ENCODE measurements at places on chromosomes 7 and 10. TPM values are rescaled to one million over a fixed set of nuclear protein-coding genes. Genes with fewer than 3 reads are reported as not detected.

DNA sequence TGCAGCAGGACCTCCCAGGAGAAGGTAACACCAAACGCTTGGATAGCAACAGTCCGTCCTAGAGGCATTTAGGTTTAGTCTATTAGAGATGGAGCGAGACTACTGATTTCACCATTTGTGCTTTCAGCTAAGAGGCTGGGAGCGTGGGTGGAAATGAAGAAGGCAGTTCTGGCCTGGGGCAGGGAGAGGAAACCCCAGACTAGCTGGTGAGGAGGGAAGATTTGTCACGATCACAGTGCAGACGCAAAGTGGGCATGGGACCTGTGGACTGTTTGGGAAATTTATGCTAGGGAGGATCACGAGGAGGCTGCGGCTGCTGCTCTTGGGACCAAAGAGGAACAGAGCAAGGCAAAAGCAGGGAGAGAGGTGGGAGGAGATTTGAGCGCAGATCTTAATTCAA lies 130.4 kb upstream of the AOAH start:
- DNase-seq, result no peak

The DDC gene
- total RNA-seq, result not detected

The SPDYE8 gene
- total RNA-seq, result not detected

The MEOX2 gene
- 7.7 TPM for total RNA-seq

The HOXA3 gene
- total RNA-seq, result not detected

The TFR2 gene
- 0.25 TPM for total RNA-seq

The GUSB gene
- 15.4 TPM for total RNA-seq

DNA sequence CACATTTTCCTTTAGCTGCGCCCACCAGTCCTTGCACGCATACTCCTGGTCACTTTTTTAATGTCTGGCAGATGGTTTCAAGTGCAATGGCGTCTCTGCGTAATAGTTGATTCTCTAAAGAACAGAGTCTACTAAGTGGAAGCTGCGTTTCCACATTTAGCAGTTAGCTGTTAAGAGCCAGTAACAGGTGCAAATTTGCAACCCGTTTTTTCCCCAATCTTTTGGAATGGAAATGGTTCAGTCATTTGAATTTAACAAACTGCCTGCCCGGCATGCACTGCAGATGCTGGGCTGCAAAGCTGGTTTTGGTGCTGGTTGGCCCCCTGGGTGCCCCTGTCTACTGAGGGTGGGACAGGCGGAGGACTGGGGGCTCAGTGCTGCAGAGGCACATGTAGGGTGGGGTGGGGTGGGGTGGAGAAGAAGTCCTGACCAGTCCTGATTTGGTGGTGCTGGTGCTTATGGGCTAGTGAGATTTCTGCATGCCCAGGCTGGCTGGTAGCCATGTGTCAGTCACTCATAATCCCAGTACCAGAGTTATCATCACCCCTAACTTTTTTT lies 43.9 kb downstream of the CUX1 start:
- DNase-seq, result no peak

GRCh38 chr10:5497948-5498730 lies 1.2 kb downstream of the CALML5 start:
- DNase-seq, result no peak

DNA sequence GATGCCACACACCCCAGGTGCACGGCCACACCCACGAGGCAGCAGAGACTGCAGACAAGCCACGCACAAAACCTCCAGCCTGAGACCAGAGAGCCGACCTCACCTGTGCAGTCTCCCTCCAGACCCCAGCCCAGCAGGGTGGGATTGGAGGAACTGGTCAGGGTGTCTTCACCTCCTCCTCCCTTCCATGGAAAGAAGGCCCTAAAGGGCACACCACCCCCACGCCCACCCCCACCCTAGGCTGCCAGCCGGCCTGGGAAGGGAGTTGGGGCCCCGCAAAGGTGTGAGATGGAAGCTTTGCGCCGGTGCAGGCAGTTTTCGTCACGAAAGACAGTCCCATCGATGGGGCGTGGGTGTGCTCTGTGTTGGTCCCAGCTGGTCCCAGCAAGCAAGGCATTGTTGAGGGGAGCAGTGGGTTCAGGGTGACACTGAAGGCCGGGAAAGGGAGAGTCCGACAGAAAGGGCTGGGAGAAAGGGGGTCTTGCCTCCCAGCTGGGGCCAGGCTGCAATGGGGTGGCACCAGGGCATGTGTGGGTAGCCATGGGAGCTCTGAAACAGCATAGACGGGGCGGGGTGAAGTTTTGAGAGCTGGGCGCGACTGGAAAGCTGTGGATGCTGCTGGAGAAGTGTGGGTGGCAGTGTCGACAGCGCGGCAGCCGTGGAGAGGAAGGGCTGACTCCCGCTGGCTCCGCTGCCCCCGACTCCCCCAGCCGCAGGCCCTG lies 349.2 kb downstream of the GLRX3 start:
- DNase-seq, result no peak

The LRRC18 gene
- not detected for total RNA-seq

DNA sequence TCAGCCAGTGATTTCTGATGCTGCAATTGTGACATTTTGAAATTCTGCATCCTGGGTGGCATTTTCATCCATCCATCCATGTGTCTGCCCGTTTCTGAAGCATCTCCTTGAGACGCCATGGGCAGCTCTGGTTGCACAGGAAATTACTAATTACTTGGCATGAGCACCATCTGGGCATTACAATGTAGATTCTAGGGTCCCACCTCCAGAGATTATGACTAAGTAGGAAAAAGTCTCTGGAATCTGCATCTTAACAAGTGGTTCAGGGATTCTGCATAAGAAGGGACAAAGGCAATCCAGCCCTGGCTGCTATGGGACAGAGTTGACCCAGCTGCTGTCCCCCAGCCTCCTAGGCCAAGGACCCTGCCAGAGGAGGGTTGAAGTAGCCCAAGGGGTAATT lies 65.3 kb downstream of the CUZD1 start:
- DNase-seq, result no peak

The NUTM2E gene
- total RNA-seq, result not detected

- no peak for DNase-seq
Measured at GRCh38 chr7:33788531-33788930, 116.8 kb upstream of the BMPER start.

DNA sequence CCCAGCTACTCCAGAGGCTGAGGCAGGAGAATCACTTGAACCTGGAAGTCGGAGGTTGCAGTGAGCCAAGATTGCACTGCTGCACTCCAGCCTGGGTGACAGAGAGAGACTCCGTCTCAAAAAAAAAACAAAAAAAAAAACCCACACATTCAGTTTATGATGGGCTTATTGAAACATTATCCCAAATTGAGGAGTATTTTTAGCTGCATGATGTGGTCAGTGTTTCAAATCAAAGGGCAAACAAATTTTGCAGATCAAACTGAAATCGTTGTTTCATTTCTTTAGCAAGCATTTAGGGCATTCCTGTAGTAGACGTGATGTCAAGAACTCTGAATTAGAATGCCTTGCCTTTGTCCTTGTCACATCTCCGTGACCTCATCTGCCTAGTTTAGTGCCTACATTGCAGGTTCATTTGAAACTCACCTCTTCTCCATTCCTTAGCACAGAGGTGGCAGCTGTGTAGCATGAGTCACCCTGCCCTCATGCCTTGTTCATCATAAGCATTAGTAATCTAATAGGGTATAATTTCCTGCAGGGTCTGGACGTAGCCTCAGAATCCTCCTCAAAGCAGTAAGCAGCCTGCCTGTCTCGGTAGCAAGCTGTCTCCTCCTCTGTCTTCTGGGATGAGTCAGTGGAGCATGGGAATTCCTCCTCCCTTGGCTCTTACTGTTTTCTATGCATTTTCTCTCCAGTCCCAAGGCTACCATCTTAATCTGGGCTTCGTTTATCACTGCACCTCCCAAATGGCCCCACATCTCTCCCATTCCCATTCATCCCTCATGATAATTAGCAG lies 73.8 kb downstream of the CUL1 start:
- no peak for DNase-seq
